ENCODE measurements at places on chromosomes 3 and 15. TPM values are rescaled to one million over a fixed set of nuclear protein-coding genes. Genes with fewer than 3 reads are reported as not detected.

GRCh38 chr3:106329521-106329920 lies 460.7 kb upstream of the CBLB start:
- H3K4me3 ChIP-seq: no peak overlapping the region
- peaks cover 58% of the 10 kb centered on the region for H3K4me1 ChIP-seq
- no peaks in the 10 kb centered on the region for H3K27me3 ChIP-seq
- H3K36me3 ChIP-seq: peaks cover 10% of the 10 kb centered on the region

DNA sequence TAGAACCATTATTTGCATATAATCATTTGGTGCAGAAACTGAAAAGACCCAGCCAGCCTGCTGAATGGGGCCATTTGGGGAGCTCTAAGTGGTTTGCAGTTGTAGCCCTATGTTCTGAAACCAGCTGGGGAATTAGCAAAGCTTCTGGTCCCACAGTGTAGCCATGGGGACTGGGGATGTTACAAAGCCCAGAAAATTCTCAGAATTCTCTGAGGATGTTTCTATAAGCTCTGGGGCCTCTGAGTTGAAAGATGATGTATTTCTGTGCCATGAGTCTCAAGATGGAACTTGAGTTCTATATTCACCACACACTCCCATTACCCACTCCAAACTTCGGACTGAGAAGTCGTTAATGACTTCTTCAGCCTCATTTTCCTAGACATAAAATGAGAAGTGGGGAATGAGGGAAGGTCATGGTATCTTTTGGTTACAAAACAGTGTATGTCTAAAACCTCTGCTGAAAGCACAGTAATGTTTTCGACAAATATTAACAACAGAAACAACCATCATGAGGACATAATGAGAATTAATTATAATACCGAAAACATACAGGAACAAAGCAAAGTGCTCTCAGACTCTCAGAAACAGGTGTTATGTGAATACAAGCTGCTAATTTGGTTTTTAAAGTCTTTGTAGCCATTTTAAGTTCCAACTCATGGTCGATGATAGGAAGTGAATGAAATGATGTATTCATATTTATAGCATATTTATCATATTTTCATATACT lies 89.4 kb downstream of the RFTN1 start:
- no peak overlapping the region for H3K27ac ChIP-seq
- DNase-seq: no peak
- no peak overlapping the region for H3K4me3 ChIP-seq
- peaks cover 37% of the 10 kb centered on the region for H3K36me3 ChIP-seq
- peaks cover 10% of the 10 kb centered on the region for H3K4me1 ChIP-seq

DNA sequence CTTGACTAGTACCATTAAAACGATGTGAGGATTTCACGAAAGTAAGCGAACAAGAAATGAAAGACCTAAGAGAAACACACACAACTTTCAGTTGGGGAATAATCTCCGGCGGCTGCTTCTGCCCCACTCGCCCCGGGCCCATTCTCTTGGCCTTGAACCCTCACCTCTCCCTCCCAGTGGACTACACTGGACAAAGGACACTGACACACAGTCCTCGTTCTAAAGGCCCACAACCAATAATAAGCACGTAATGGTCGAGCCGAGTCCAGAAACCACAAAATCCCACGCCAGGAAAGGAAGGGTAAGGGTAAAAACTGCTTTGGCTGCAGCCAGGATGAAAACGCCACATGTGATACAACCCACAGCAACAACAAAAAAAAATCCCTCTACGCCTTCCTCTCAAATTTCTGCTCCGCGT lies 469 bp downstream of the ZNF770 start:
- peaks cover 32% of the 10 kb centered on the region for H3K36me3 ChIP-seq
- no peaks in the 10 kb centered on the region for H3K27me3 ChIP-seq
- peaks cover 30% of the 10 kb centered on the region for H3K4me1 ChIP-seq
- DNase-seq: no peak

DNA sequence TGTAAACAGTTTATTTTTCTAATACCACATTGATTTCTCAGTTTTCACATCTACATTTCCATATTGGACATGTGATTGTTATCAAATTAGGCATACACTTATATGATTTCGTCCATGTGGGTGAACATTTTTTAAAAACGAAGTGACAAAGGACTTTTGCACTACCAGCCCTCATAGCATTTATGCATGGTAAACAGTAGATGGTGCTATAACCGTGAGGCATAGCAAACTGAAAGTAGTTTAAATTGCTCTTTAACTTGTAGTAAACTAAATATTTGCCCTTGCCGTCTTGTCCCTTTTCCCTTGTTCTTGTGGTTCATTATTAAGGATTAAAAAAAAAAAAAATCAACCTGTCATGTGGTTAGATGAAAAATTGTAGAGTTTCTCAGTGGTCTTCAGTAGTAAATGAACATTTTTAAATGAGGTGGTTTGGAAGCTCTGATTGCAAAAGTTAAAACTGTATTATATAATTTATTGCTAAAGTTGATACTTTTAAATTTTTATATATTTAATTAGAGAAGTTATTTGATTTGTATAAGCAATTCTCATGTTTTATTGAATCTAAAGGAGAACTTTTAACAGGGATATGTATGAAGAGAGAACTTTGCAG lies 24.0 kb downstream of the STX19 start:
- H3K27me3 ChIP-seq: no peaks in the 10 kb centered on the region
- peaks cover 6% of the 10 kb centered on the region for H3K36me3 ChIP-seq
- peak overlapping the region; percentile 44 for H3K4me3 ChIP-seq

DNA sequence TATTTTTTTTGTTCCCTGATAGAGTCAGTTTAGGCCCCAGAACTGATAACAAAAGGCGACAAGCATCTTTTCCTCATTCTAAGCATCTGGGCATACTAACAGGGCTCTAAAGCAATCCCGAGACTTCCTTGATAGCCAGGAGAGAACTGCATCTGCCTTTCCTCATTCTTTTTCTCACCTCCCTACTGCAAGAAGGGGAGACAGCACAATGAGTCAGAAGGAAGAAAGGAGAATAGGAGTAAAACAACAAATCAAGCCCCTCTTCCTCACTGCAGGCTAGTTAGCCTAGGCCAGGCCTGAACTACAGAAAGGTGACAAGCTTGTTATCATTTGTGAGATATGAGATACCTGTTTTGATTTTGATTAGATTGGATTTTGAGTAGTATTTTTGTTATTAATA lies 97.9 kb downstream of the NAALADL2 start:
- DNase-seq: no peak
- no peak overlapping the region for H3K4me3 ChIP-seq
- no peaks in the 10 kb centered on the region for H3K27me3 ChIP-seq

DNA sequence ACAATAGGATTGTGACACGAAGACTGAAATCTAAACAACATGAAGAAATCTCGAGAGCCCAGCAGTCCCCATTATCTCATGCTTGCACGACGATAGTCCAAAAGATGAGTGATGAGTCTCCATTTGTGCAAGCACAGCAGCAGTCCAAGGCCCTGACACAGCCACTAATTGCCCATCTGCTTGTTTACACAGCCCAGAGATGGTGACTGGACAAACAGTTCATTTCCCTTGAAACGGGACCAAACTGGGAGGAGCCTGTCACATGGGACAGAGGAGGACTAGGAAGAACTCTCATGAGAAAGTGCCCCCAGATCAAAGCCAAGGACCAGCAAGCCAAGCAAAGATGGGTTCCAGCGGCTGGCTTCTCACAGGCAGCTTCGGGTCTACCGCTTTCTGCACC lies 121.0 kb downstream of the GREM1 start:
- H3K36me3 ChIP-seq: no peaks in the 10 kb centered on the region
- H3K4me1 ChIP-seq: no peaks in the 10 kb centered on the region
- no peak for DNase-seq
- H3K27ac ChIP-seq: no peak overlapping the region
- H3K4me3 ChIP-seq: no peak overlapping the region

GRCh38 chr3:184441202-184441900 lies 61.5 kb downstream of the CHRD start:
- H3K27ac ChIP-seq: no peak overlapping the region
- H3K27me3 ChIP-seq: peaks cover 1% of the 10 kb centered on the region
- no peak overlapping the region for H3K4me3 ChIP-seq

DNA sequence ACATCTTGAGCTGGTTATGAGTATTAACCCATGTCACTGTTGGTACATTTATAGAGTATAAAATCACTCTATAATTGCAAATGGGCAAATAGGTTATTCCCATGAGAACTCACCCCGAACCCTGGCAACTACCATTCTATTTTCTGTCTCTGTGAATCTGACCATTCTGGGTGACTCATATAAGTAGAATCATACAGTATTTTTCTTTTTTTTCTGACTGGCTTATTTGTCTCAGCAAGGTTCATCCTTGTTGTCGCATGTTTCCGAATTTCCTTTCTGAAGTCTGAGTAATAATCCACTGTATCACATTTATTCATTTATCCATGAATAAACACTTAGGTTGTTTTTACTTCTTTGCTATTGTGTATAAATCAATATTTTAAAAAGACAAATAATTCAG lies 59.9 kb upstream of the CHRM5 start:
- H3K27me3 ChIP-seq: no peaks in the 10 kb centered on the region
- peaks cover 2% of the 10 kb centered on the region for H3K4me1 ChIP-seq
- no peak overlapping the region for H3K4me3 ChIP-seq
- no peaks in the 10 kb centered on the region for H3K36me3 ChIP-seq
- no peak overlapping the region for H3K27ac ChIP-seq

GRCh38 chr15:76258460-76258859 lies 52.8 kb downstream of the ETFA start:
- H3K4me3 ChIP-seq: no peak overlapping the region
- H3K4me1 ChIP-seq: no peaks in the 10 kb centered on the region
- no peaks in the 10 kb centered on the region for H3K27me3 ChIP-seq
- peaks cover 56% of the 10 kb centered on the region for H3K36me3 ChIP-seq
- DNase-seq: no peak
- H3K27ac ChIP-seq: no peak overlapping the region

DNA sequence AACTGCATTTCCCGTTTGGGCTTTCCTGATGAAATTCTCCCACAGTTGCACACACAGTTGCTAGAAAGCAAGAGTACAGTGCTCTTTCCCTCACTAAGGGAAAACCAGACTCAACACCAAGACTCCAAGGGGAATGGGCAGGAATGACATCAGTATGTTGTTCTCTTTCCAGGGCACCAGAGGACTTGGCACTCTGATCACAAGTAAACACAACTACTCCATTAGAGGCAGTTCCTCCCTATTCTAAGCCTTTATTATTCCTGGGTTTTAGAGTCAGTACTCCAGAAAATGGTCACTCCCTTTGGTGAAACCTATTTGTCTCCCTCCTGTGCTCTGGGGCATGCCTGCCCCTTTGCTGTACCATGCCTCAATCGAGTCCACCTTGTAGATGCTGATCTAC lies 52.3 kb upstream of the VGLL4 start:
- H3K4me1 ChIP-seq: no peaks in the 10 kb centered on the region
- no peak overlapping the region for H3K4me3 ChIP-seq
- no peak for DNase-seq
- no peak overlapping the region for H3K27ac ChIP-seq
- H3K27me3 ChIP-seq: no peaks in the 10 kb centered on the region
- no peaks in the 10 kb centered on the region for H3K36me3 ChIP-seq

DNA sequence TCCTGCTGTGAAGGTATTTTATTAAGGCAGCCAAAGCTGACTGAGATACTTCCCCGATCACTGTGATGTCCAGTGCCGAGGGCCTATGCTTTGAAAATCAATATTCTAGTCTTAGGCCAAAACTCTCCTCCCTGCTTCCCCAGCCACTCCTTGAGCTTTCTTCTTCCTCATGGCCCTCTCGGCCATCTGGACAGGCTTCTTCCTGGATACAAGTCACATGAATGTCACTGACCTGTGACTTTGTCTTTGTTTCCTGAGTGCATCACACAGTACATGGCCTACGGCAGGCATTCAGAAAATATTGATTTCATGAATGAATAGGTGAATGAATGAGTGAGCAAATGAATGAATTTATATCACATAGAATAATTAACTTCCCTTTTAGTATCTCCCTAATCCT lies 24.6 kb upstream of the HES1 start:
- peaks cover 9% of the 10 kb centered on the region for H3K27me3 ChIP-seq
- H3K4me3 ChIP-seq: no peak overlapping the region
- peaks cover 6% of the 10 kb centered on the region for H3K4me1 ChIP-seq
- no peak for DNase-seq

DNA sequence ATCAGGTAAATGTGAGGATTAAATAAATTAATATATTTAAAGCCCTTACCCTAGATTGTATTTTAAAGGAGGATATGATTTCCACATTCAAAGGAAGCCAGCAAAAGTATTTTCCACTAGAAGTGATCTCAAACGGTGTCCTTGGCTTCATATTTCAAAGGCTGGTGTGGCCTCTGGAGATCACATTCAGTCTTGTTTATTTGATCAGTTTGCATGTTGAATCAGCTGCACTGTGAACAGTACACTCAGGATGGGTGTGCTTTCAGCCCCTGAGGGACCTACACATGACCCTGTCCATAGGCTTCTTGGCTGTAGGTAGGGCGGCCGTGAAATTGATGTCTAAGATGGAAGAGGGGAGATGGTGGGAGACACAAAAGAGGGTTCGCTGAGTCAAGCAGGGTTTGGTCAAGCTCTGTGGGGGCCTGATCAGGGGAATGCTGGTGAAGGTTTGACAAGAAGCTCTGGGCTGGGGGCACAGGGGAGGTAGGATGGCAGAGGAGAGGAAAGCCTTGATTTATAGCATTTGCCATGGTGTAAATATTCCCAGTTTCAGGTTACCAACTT lies 21.9 kb downstream of the CYP8B1 start:
- H3K4me1 ChIP-seq: no peaks in the 10 kb centered on the region
- no peak overlapping the region for H3K4me3 ChIP-seq
- no peaks in the 10 kb centered on the region for H3K36me3 ChIP-seq
- H3K27me3 ChIP-seq: peaks cover 5% of the 10 kb centered on the region
- no peak for DNase-seq

DNA sequence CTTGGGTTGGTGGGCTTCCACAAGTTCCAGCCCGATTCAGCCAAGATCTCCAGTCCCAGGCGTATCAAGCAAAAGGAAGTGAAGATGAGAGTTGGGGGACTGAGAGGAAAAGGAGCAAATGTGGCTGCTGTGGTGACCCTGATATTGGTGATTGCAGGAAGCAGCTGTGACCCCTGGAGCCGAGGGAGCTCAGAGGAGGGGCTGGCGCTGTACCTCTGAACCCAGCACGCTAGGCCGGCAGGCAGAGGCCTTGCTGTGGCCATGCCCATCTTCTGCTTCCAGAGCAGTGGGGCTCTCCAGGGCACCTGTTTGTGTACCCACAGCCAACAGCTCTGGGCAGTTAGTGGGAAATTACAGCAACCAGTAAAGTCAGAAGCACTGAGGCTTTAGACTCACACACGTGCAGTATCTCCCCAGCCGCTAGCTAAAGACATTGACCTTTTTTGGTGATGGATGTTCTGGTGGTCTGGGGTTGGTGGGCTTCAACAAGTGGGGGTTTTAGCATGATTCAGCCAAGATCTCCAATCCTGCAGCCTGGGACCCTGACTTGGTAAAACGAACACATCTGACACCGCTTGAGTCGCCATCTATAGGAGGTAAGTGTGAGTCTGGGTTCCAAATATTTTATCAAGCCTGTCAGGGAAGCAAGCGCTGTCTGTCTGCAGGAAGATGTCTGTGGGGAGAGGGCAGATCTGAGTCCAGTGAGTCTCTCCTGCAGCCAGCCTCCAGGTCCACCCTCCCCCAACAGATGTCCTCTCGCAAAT lies 33.1 kb downstream of the TM2D3 start:
- no peaks in the 10 kb centered on the region for H3K27me3 ChIP-seq
- H3K27ac ChIP-seq: no peak overlapping the region
- H3K4me1 ChIP-seq: peaks cover 31% of the 10 kb centered on the region
- no peak for DNase-seq
- no peak overlapping the region for H3K4me3 ChIP-seq

The TMEM266 gene
- not detected for total RNA-seq

The GOLGA6L9 gene
- 3.9 TPM for total RNA-seq

The NME9 gene
- not detected for total RNA-seq

The CLDND1 gene
- 190 TPM for total RNA-seq

The PEAK1 gene
- 32.1 TPM for total RNA-seq

The CCDC12 gene
- 51.6 TPM for total RNA-seq

The ARRDC4 gene
- total RNA-seq: 0.94 TPM

The CMTM7 gene
- total RNA-seq: 36.1 TPM

The P2RY13 gene
- total RNA-seq: not detected

The FAM107A gene
- total RNA-seq: not detected

The SLC22A14 gene
- not detected for total RNA-seq
